ENCODE measurements at places on chromosomes 7 and 10.

- DNase-seq = no peak
Measured at GRCh38 chr10:59315465-59315864, 46.9 kb downstream of the FAM13C start.

- DNase-seq = no peak
Measured at GRCh38 chr7:149865437-149865836, 8.3 kb upstream of the ATP6V0E2 start.

GRCh38 chr10:99119258-99119748 is 116.3 kb downstream of the HPSE2 start:
- no peak for DNase-seq

- DNase-seq = no peak
Measured at GRCh38 chr10:89297356-89297755, 4.5 kb upstream of the IFIT2 start.

GRCh38 chr10:103416436-103417147 is 20.2 kb downstream of the PDCD11 start:
- peak; percentile 20 for DNase-seq

DNA sequence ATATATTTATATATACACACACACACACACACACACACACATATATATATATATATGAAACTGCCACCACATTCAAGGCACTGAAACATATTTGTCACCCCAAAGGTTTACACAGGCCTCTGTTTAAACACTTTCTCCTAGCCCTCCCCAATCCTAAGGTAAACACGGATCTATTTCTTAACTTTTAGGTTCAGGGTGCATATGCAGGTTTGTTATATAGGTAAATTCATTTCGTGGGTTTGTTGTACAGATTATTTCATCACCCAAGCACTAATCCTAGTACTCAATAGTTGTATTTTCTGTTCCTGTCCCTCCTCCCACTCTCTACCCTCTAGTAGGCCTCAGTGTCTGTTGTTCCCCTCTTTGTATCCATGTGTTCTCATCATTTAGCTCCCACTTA is 305.0 kb downstream of the GPR37 start:
- DNase-seq = no peak

DNA sequence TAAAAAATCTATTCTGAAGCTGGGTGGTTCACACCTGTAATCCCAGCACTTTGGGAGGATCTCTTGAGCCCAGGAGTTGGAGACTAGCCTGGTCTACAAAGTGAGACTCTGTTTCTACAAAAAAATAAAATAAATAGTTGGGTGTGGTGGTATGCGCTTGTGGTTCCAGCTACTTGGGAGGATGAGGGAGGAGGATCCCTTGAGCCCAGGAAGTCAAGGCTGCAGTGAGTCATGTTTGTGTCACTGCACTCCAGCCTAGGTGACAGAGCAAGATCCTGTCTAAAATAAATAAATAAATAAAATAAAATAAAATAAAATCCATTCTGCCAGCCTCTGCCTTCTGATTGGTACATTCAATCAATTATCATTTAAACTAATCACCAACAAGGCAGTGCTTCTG is 17.5 kb downstream of the ZNF33A start:
- no peak for DNase-seq

DNA sequence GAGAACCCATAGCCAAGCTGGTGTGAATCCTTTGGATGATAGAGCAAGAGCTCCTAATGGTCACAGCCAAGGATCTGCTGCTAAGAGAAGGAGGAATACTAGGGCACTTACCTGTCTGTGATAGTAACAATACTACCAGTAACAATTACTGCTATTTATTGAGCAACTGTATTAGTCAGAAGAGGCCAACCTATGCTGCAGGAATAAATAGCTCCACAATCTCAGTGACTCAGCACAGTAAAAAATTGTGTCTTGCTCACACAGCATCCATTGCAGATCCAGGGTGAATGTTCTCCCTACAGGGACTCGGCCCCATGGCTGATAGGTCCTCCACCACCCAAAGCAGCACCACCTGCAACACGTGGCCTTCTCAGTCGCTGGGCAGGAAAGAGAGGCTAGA is 257.6 kb upstream of the ZMIZ1 start:
- DNase-seq = no peak

- peak; percentile 50 for DNase-seq
Measured at GRCh38 chr10:102231357-102232318, 5.5 kb downstream of the ELOVL3 start.

DNA sequence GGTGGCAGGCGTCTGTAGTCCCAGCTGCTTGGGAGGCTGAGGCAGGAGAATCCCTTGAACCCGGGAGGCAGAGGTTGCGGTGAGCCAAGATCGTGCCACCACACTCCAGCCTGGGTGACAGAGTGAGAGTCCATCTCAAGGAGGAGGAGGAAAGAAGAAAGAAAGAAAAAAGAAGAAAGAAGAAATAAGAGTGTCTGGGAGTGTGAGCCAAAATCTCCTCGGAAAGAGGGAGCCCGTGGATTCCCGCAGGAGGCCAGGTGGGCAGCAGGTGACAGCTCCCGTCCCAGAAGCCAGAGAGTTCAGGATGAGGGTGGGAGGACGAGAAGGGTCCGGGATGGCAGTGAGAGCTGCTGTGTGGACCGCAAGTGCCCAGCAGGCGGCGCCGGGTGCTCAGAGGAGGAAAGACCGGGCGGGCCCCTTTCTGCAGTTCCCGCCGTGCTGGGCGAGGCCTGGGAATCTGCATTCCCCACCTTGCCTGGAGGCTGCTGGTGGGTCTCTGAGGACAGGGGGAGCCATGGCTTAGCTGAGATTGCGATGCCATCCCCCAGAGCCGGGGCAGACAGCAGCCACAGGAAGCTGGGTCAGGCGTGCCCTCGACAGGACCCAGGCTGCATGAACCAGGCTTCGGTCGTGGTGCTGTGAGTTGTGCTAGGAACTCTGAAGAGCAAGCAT is 17.1 kb upstream of the AMZ1 start:
- peak; percentile 56 for DNase-seq

DNA sequence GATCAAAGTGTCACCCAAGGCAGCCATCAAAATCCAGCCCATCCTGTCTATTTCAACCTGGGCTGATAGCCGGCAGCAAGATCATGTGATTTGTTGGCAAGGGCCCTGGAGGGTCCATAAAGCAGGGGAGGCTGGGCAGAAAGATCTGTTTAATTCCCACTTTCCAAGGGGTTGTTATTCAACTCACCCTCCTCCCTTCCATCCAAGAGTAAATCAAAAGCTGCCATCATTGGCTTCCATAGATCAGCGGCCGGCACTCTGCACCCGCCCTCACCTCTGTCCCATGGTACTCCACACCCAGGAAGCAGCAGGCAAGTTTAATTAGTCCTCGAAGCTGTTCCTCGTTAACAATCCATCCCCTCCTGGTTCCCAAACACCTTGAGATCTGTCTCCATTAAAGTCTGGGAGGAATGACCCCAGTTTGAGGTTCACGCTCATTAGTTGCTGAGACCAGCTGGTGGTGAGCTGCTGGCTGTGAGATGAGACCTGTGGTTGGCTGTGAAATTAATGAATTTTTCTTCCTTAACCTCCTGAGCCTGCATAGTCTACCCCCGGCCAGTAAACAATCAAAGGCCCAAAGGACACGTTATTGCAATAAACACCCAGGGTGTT is 120.6 kb upstream of the CHST15 start:
- DNase-seq = no peak

DNA sequence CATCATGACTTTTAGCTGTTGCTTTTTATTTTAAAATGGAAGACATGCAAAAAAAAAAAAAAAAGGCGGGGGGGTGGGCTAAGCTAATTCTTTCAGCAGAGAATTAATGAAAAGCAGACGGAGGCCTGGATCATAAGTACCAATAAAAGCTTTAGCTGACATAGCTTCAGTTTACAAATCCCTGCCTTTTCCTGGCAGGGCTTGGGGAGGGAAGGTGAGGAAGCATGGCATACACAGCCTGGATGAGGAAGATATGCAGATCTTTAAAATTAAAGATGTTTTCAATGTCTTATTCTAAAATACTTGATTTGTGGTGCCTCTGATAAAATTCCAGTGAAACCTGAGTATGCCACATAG is 57.0 kb downstream of the ICA1 start:
- DNase-seq = no peak

DNA sequence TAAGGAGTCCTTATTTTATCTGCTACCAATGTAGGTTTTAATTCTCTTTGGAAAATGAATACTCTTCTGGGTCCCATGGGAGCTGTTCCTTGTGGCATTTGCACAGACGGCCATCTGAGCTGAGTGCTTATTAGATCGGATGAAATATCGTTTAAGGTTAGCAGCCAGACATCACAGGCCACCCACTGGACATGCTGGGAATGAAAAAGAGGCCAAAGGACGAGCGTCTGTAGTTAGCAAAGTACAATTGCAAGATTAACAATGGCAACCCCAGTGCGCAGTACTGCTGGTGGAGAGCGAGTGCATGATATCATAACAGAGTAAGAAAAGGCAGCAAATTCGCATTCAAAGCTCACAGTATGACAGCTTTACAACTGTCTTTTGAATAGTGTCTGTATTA is 28.3 kb upstream of the CREB5 start:
- DNase-seq = no peak

- DNase-seq = no peak
Measured at GRCh38 chr10:37246637-37247036, 121.2 kb downstream of the ANKRD30A start.

DNA sequence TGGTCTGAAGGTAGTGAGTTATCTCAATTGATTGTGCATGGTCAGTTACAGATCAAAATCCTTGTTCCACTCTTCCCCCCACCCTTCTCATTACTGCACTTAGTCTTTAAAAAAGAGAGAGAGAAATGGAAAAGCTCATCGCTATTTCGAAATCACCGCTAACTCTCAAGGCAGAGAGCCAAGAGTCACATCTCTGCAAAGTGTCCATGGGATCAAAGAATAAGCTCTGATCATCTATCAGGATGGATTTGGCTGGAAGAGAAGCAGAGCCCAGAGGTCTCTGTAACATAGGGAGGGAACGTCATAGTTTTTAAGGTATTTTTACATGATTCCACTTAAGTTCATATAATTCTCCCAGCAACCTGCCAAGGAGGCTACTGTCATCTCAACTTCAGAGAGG is 30.0 kb upstream of the MYH16 start:
- no peak for DNase-seq

- DNase-seq = no peak
Measured at GRCh38 chr7:53325061-53325460, 289.6 kb downstream of the POM121L12 start.

DNA sequence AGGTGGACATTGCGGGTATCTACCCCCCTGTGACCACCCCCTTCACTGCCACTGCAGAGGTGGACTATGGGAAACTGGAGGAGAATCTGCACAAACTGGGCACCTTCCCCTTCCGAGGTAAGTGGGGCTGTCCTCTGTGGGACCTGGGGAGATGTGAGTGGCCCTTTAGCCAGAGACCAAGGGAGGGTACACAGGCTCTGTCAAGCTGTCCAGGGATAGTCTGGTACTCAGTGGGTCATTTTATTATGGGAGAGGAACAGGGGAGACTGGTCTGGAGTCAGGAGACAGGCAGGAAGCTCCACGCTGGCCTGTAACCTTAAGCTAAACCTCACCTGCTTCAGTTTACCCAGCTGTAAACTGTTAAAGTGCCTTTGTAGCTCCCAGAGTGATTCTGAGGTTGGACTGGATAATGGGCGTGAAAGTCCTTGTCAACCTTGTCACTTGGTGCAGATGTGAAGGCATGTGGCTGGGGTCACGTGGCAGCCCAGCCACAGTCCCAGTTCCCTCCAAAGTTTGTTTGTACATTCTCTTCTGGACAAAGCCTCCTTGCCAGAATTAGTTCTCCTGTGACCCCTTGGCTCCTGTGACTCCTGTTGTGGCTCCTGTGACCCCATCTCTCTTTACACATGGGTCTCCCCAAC is 729 bp downstream of the HOGA1 start:
- no peak for DNase-seq

DNA sequence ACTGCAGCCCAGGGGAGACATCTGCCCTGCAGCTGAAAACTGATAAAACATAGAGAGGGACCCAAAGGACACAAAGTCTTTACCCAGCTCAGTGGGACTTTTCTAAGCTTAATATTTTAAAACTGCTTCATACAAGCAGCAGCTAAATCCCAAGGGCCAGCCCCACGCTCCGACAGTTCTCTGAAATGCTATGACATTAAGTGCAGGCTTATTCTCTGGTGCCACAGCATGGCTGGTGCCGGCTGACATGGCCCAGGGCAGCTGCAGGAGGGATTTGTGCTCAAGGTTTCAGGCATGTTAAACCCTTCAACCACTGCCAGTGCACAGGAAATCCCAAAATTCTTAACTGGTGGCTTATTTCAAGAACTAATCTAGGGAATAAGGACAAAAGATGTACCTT is 170.9 kb downstream of the PARD3 start:
- DNase-seq = no peak

GRCh38 chr10:97656777-97657176 is 16.3 kb downstream of the PI4K2A start:
- DNase-seq = no peak

GRCh38 chr10:6766131-6766801 is 186.2 kb upstream of the PRKCQ start:
- no peak for DNase-seq

GRCh38 chr7:28071570-28071969 is 109.0 kb downstream of the JAZF1 start:
- no peak for DNase-seq

DNA sequence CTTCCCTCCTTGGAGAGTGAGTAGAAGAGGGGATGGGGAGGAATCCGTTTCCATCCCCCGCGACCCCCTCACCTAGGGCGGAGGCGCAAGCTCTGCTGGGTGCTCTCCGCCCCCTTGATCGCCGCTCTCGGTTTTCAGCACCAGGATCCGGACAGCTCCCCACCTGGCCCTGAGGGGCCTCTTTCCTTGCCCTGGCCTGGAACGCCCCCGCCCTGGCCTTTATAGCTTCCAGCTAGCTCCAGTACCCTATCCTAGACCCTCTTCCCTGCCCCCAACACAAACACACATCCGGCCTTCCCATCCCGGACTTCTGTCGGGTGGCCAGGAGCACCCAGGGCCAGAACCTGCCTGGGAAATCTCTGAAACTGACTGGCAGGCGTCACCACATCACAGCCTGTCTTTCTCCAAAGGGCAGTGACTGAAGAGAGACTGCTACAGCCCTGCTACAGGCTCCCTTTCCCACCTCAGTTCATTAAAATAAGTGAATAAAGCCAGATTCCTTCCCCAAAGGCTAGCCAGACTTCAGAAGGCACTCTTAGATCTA is 72.3 kb upstream of the LEP start:
- DNase-seq = no peak

GRCh38 chr7:23788843-23789242 is 78.8 kb downstream of the STK31 start:
- no peak for DNase-seq

- no peak for DNase-seq
Measured at GRCh38 chr10:110817614-110818013, 54.1 kb upstream of the PDCD4 start.

DNA sequence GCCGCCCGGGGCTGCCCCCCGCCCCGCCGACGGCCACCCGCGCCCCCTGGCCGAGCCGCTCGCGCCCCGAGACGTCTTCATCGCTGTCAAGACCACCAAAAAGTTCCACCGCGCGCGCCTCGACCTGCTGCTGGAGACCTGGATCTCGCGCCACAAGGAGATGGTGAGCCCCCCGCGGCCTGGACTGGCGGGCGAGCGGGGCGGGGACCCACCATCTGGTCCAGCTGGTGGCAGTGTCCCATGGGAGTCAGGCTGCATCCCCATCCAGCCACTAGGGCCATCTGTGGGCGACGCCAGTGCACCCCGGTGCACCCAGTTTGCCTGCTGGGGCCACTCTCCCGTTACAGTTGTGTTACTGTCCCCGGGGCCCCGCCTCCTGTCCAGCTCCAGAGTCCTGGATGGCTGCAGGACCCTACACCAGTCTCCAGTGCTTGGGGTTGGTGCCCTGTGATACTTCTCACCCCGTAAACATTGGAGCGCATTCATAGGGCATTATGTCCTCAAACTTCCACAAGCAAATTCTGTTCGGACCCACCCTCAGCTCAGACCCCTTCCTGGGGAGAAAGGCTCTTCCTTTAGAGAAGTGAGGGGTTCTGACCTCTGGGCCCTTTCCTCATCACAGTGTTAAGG is 672 bp downstream of the LFNG start:
- no peak for DNase-seq
